ENCODE measurements at places on chromosomes 12 and 14.

- peak; percentile 10 for DNase-seq
Observed at GRCh38 chr14:43005807-43006206, 1399.1 kb downstream of the LRFN5 start.

- DNase-seq, result no peak
Observed at GRCh38 chr12:93883436-93884154, 206.4 kb downstream of the CRADD start.

- DNase-seq, result no peak
Observed at GRCh38 chr14:35277179-35277578, 15.0 kb upstream of the PSMA6 start.

DNA sequence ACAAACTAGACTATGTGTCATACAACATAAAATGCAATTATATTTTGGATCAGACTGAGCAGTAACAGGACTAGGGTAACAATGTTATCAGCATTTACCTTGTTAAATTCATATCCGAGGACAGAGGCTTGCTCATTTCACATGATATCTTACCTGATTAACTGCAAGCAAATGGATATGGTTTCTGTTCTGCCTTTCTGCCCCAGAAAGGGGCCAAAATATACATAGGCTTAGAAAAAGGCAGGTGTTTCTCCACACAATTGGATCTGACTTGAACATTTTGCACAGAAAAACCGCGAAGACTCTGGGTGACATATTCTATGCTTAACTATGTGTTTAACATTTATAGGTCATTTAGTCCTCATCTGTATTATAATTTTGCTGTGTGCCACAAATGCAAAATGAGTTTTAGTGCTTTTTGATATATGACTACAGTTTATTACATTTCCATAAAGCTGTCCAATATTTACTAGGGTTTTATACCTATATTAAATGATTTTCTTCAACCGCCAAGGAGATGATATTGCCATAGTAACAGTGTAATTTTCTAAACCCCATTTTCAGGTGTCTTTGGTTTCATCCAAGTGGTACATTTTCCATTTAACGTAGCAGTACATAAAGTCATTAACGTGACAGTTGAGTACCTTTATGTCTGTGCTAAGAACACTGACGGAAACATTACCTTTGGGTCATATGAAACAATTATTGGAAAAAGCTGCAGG is 249.3 kb upstream of the KRR1 start:
- no peak for DNase-seq

GRCh38 chr12:119728444-119728745 is 60.5 kb downstream of the PRKAB1 start:
- DNase-seq, result no peak

- peak; percentile 94 for DNase-seq
Observed at GRCh38 chr14:74860899-74861733, 14.8 kb downstream of the PROX2 start.

DNA sequence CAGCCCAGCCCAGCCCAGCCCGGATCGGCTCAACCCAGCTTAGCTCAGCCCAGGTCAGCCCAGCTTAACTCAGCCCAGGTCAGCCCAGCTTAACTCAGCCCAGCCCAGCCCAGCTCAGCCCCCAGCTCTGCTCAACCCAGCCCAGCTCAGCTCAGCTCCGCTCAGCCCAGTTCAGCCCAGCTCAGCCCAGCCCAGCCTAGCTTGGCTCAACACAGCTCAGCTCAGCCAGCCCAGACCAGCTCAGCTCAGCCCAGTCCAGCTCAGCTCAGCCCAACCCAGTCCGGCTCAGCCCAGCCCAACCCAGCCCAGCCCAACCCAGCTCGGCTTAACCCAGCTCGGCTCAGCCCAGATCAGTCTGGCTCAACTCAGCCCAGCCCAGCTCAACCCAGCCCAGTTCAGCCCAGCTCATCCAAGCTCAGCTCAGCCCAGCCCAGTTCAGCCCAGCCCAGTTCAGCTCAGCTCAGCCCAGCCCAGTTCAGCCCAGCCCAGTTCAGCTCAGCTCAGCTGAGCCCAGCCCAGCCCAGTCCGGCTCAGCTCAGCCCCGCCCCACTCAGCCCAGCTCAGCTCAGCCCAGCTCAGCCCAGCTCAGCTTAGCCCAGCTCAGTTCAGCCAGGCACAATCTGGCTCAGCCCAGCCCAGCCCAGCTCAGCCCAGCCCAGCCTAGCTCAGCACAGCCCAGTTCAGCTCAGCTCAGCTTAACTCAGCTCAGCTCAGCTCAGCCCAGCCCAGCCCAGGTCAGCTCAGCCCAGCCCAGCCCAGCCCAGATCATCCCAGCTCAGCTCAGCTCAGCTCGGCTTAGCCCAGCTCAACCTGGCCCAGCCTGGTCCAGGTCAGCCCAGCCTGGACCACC is 331.7 kb downstream of the TMEM121 start:
- DNase-seq, result peak; percentile 84

DNA sequence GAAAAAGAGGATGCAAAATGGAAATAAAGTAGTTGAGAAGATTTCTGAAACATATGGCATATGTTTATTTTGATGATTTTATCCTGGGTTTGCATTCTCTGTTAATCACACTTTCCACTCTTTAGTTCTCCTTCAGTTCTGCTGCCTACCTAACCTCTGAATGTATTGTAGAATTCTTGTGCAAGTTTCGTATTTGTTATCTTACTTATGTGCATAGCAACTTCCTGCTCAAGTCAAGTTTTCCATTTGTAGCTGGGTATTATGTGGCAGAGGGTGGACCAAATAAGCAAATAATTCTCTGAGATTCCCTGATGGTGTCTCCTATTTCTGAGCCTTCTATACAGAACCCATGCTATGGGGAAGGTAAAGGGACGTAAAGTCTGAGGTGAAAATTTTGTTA is 381.6 kb downstream of the FOXG1 start:
- no peak for DNase-seq

GRCh38 chr12:102197789-102198188 is at the start of gene PMCH:
PMCH (minus strand) TSS chr12:102197833; CDS start chr12:102197770, 63 bp downstream.
- no peak for DNase-seq
